Fibroblast of lung (primary cell): ENCODE measurements at places on chromosomes 5 and 9. TPM values are rescaled to one million over a fixed set of nuclear protein-coding genes. Genes with fewer than 3 reads are reported as not detected.

DNA sequence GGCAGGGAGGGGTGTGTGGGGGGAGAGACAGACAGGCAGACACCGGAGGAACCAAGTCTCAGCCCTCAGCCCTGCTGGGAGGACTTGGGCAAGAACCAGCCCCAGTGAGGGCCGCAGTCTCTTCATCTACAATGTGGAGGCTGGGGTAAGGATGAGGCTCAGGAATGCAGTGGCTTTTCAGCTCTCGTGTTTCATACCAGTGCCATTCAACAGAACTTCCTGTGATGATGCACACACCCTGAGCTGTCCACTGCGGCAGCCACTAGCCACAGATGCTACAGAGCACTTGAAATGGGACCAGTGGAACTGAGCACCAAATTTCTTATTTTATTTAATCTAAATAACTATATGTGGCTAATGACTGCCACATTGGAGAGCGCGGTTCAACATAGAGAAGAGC, 10.7 kb downstream of the CAMK2A start:
- H3K36me3 ChIP-seq: no peaks in the 10 kb centered on the region
- no peaks in the 10 kb centered on the region for H3K27me3 ChIP-seq
- H3K4me3 ChIP-seq: no peak overlapping the region
- peaks cover 5% of the 10 kb centered on the region for H3K4me1 ChIP-seq
- peak; percentile 58 for DNase-seq

The PNPLA7 gene
- 0.20 and 0.23 TPM in 2 replicates for polyA plus RNA-seq

DNA sequence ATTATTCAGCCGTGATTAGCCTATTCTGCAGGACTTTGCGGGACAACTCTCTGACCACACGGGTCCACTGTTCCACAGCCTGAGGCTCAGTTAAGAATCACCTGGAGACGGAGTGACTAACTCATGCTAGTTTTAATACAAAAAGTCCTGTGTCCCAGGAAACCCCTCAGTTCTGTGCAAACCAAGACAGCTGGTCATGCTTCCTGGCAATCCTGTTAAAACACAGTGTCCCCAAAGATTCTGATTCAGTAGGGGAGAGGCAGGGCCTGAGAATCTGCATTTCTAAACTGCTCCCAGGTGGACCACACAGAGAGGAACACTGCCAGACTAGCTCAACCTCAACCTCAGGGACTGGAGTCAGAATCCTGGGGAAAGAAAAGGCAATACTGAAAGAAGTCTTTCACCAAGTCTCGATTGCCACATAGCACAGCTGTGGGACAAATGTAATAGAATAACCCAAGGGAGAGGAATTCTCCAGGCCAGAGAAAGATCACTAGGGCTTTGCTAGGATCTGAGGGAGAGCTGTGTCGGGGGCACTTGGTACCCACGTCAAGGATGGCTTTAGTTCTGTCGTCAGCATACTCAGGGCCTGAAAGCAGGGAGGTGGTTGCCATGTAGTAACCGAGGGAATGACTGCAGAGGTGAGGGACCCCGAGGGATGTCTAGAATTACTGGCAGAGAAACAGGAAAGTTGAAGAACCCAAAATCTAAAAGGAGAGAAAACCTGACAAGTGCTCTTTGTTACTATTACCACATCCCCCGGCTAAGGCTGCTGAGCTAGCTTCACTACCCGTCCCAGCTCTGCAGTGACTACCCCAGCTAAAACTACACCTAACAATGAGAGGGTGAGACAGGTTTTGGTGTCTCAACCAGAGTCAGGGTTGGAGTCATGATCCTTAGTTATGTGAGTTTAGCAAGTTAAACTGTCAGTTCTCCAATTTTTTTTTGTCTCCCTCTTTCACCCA, 8.6 kb downstream of the SUSD1 start:
- no peak overlapping the region for H3K4me3 ChIP-seq
- H3K36me3 ChIP-seq: no peaks in the 10 kb centered on the region
- peaks cover 3% of the 10 kb centered on the region for H3K4me1 ChIP-seq
- no peak overlapping the region for H3K27ac ChIP-seq
- no peaks in the 10 kb centered on the region for H3K27me3 ChIP-seq

DNA sequence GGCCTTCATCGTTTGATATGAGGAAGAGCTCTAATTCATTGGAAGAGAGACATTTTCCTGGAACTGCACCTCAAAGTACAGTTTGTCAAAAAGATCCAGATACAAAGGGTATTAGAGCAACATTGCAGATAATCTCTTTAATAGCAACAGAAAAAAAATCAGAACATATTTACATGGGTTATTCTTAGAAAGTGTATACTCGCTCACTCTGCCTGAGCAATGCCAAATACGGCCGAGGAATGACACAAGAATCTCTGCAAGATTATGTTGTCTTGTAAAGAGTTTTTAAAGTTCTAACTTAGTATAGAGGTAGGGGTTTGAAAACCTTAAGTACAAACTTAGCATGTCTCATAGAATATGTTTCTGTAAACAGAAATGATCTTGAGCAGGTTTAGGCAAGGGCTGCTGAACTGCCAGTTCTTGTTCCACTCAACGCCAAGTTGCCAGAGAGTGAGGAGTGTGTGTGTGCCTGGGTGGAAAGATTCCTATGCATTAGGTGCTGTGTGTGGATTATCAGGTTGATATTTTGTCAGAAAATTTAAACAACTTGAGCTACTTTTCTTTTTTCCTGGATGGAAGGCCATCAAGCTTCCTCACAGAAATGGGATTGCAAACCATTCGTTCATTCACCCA, 41.8 kb upstream of the ERCC6L2 start:
- no peak overlapping the region for H3K27ac ChIP-seq
- H3K27me3 ChIP-seq: no peaks in the 10 kb centered on the region
- no peaks in the 10 kb centered on the region for H3K36me3 ChIP-seq
- no peaks in the 10 kb centered on the region for H3K4me1 ChIP-seq

GRCh38 chr5:151885138-151885908, 39.3 kb downstream of the GLRA1 start:
- no peak overlapping the region for H3K4me3 ChIP-seq
- DNase-seq: no peak
- H3K36me3 ChIP-seq: no peaks in the 10 kb centered on the region
- H3K4me1 ChIP-seq: no peaks in the 10 kb centered on the region
- no peaks in the 10 kb centered on the region for H3K27me3 ChIP-seq
